ENCODE measurements at places on chromosomes 1 and 21.

DNA sequence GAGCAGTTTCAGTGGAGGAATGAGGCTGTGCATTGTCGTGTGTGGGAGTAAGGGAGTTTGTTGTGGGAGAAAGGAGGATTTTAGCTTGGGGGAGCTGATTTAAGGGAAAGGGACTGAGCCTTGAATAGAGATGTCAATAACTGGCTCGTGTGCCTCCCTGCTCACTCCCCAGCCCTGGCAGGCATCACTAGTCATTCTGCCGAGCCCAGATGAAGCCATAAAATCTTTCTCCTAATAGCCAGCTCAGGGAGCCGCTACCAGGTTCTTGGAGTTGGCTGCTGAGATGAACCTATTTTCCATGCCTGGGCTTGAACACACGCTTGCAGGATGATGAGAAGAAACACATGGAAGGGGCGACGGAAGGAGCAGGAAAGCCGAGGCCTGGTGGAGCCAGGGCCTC, 65.0 kb upstream of the POU3F1 start:
- DNase-seq: no peak

DNA sequence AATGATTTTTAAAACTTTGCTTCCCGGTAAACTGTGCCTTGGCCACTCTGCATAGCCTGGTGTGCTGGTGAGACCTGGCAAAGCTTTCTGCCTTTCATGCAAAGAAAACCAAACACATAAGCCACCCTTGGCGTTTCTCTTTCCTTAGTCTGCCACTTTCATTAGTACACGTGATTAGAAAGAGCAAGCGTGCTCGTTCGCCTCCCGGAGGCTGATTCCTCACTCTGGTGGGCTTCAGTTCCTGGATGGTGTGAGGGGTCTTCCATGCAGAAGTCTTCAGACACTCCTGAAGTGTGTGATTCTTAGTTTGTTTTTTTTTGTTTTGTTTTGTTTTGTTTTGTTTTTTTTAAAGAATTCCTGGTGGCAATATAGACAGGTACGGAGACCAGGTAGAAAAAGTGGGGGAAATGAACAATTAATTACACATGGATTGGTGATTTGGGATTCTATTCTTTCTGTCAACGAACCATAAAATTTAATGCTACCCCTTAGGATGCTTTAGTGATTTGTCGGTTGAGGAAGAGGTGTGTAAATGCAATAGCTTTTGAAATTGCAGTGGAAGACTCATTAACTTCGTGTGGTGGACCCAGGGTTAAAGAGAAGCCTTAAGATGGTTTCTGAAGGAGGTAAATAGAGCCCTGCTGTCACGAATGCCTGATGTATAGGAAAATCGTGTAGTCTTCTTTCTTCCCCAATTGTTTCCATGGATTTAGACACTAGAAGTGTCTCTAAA, 2.1 kb downstream of the GALNT2 start:
- no peak for DNase-seq

DNA sequence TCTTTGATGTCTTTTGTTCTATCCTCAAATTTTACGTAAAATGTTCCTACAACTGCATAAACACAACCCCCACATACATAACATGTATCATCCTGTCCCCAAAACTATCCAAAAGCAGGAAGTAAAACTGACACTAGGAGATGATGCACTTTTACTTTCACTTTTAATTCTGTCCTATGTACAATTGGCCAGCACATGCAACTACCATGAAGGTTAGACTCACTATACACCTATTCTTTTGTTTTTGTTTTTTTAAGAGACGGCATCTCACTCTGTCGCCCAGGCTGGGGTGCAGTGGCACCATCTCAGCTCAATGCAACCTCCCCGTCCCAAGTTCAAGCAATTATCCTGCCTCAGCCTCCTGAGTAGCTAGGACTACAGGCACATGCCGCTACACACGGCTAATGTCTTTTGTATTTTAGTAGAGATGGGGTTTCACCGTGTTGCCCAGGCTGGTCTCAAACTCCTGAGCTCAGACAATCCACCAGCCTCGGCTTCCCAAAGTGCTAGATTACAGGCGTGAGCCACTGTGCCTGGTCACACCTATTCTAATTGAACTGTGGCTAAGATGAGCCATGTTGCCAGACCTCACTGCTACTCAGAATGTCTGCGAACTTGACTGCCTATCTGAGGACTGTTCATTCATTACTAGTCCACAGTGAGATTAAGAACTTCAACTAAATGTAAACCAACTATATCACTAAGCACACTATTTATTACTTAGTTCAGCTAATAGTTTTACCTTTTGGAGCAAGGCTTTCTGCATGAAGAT, 48.0 kb downstream of the TOR3A start:
- DNase-seq: peak; percentile 60

- DNase-seq: no peak
Observed at GRCh38 chr1:66143651-66144050, 351.0 kb downstream of the PDE4B start.

DNA sequence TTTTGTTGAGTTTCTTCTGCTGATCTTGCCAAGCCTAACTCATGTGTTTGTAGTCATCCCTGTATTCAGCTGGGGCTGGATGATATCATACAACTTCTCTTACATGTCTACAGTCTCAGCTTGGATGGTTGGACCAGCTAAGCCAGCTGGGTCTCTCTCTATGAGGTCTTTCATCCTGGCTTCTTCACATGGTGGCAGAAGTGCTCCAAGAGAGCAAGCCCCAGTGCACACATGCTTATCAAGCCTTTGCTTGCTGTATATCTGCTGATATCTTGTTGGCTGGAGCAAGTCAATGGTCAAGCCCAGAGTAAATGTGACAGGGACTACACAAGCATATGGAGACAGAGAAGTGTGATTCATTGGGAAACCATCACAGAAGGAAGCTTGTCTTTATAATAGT, 29.2 kb upstream of the SLC44A5 start:
- DNase-seq: no peak

- DNase-seq: no peak
Observed at GRCh38 chr21:38938343-38938742, 132.6 kb downstream of the ETS2 start.

GRCh38 chr21:39568361-39568760, 44.4 kb upstream of the B3GALT5 start:
- DNase-seq: no peak

DNA sequence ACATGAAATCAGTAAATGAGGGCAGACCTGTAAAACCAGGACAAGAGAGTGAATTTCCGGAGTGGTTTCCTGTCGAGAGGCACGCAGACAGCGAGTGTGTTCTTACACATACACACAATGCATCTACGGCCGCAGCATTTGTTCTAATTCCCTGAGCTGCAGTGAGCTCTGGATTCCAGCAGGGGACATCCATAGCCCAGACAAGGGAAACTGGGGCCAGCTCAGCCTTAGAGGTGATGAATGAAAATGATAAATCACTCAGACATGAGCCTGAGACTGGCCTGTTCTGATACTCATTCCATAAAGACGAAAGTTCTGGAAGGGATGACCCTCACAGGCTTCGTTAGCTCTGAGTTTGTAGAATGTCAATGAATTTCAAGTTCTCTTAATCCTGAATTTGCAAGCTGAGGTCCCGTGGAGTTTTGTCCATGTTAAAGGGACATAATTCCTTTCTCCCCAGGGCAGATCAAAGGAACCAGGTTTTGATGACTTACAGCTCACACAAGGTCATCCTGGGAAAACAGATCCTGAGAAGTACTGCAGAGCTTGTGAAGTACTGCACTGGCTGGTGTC, 207.9 kb upstream of the C1orf87 start:
- DNase-seq: no peak

- DNase-seq: peak; percentile 19
Observed at GRCh38 chr1:174965362-174966007, 34.3 kb upstream of the CACYBP start.

- DNase-seq: no peak
Observed at GRCh38 chr1:44288883-44289282, 66.2 kb downstream of the ERI3 start.

- DNase-seq: no peak
Observed at GRCh38 chr1:45198185-45198584, 8.2 kb downstream of the ZSWIM5 start.

- peak; percentile 40 for DNase-seq
Observed at GRCh38 chr1:91997607-91998195, 32.1 kb upstream of the EPHX4 start.

DNA sequence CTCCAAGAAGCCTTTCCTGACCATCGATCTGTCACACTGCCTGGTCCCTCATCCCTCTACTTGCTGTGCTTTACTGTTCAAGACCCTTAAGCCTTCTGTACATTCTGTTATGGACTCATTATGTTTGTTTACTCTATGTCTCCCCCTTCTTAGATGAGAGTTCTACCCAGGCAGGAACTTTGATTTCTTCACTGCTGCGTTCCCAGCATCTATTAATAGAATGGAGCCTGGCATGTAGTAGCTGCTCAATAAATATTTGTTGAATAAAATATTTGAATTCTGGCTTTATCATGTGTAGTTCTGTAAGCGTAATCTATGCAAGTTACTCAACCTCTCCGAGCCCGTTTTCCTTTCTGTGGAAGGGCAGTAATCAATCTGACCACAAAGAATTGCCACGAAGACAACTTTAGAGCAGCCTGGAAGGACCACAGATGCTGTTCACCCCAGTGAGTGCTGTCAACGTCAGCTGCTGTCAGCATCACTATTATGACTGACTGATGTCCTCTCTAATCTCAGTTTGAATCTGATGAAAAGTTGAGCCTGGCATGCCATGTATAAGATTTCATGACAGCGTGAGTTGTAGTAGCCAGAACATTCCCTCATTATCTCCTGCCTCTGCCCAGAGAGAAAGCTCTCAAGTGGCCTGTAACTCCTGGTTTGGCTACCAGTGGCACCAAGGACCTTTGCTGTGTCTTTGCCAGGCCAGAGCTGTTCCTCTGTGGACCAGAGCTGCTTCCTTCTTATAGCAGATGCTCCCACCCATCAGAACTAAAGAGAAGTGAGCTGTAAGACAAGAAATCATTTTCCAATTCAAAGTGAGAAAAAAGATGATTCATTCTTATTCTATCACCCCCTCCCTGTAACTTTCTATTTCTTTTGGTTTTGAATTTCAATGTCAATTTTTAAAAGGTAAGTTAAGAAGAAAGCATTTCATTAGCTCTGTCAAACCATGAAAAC, 94.5 kb downstream of the PRDM2 start:
- no peak for DNase-seq

GRCh38 chr1:161216945-161217712, 2.0 kb downstream of the FCER1G start:
- DNase-seq: no peak

DNA sequence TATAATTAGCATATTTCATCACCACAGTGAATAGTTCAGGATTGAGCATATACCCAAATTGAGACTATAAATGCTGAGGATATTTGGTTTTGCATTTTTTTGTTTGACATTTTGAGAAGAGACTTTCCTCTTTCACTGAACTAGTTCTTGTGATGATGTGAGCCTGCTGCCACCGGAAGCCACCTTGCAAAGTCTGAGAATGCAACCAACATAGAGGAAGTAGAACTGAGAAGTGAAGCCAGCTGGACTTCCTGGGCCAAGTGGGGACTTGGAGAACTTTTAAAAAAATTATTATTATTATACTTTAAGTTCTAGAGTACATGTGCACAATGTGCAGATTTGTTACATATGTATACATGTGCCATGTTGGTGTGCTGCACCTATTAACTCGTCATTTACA, 102.3 kb downstream of the RPE65 start:
- no peak for DNase-seq

GRCh38 chr21:45623436-45623835, 20.1 kb upstream of the PCBP3 start:
- DNase-seq: no peak

- no peak for DNase-seq
Observed at GRCh38 chr1:219292999-219293398, 119.3 kb downstream of the LYPLAL1 start.

DNA sequence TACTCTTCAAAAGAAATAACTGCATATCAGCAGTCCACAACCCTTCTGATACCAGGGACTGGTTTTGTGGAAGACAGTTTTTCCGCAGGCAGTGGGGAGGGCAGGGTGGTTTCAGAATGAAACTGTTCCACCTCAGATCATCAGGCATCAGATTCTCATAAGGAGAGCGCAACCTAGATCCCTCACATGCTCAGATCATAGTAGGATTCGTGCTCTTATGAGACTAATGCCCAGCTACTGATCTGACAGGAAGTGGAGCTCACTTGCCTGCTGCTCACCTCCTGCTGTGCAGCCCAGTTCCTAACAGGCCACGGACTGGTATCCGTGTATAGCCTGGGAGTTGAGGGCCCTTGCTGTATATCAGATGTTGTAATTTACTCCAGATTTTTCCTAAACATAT, 11.5 kb downstream of the RO60 start:
- DNase-seq: no peak

- DNase-seq: no peak
Observed at GRCh38 chr1:76891931-76892622, 24.8 kb downstream of the ST6GALNAC5 start.

DNA sequence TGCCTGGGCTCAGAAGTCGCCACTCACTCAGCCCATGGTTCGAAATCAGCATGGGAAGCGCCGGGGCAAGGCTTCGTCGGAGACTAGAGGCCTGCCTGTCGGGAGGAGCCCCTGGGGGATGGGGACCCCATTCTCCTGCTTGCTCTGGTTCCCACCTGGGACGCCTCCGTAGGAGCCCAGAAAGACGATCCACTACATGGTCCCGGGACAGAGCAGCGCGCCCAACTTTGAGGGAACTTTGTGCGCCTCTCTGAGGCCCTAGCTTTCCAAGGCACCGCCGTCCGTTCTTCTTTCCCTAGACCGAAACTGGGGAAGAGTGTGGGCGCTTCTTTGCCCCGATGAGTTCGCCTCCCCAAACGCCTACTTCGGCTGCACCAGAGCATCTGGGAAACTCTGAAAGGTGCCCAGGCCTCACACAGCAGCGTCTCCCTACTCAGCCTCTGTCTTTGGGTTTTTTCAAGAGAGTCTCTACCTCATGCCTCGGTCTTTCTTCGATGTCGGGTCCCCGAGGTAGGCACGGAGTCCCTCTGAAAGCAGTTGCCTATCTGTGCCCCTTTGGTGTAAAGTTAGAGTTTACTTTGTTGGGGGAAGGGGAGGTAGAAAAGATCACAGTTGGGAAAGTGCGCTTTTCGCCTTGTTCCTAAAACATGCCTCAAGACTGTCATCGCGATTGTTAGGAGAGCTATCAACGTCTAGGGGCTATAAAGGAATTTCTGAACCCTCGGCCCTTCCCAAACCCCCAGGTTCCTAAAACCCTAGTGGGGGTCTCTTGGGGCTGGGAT, 14.0 kb downstream of the NR5A2 start:
- no peak for DNase-seq

GRCh38 chr1:4366091-4366490, 288.3 kb upstream of the AJAP1 start:
- DNase-seq: no peak

DNA sequence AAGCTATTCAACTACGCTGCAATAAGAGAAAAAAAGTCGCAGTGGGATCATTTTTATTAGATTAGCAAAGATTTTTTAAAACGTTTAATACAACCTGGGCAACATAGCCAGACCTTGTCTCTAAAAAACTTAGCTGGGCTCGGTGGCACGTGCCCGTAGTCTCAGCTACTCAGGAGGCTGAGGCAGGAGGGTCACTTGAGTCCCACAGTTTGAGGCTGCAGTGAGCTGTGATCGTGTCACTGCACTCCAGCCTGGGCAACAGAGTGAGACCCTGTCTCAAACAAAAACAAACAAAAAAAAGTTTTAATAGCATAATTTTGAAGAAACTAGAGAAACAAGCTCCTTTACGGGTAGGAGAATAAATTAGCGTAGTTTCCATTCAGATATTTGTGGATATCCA, 1.0 kb upstream of the PRDM15 start:
- no peak for DNase-seq

GRCh38 chr1:107874221-107874620, 90.8 kb downstream of the VAV3 start:
- no peak for DNase-seq
